Activated CD8-positive, alpha-beta T cell treated with anti-CD3 and anti-CD28 coated beads, Interleukin-2, amount 10 ng/mL, durations not matched to agents 7 days and 5 days (primary cell): ENCODE measurements at places on chromosomes 2 and 18. TPM values are rescaled to one million over a fixed set of nuclear protein-coding genes. Genes with fewer than 3 reads are reported as not detected.

DNA sequence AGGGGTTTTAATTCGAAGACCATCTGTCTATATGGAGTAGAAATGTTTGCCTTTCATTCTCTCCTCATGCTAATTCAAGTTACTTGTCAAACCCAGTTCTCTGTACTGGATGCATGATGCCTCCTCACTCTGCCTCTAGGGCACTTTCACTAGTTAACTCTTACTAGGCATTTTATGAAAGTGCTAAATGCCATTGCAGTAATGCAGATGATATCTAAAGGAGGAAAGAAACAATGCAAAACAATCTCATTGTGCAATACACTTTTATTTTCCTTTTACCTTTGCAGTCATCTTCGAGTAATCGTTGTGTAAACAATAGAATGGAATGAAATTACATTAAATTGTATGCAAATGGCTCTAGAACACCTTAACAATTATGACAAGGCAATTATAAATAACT lies 293.6 kb downstream of the STK39 start:
- no peak for DNase-seq

GRCh38 chr18:72704202-72704601 lies 160.1 kb upstream of the CBLN2 start:
- DNase-seq = no peak

- peak; percentile 55 for DNase-seq
Observed at GRCh38 chr2:101828257-101828656, 130.8 kb downstream of the MAP4K4 start.

Gene NTSR2
- not detected for total RNA-seq

Gene SIX2
- total RNA-seq = not detected

DNA sequence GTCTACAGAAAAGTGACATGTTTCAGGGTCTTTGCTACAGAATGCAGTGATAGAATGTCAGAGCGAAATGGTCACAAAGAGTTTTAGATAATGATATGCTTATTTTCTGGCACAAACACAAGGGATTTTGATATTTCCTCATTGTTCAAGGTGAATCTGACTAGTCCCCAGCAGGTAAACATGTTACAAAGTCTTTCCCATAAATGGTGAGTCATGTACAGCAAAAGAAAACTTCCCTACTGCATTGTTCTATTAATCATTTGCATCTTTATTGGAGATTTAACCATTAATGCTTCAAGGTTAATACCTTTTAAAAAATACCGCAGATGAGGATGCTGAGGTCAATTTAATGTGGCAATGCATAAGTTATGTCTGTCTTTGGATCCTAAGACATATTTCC lies 19.1 kb upstream of the TRIB2 start:
- no peak for DNase-seq

GRCh38 chr2:240513549-240514287 lies 44.1 kb downstream of the ANKMY1 start:
- DNase-seq = peak; percentile 88

Gene CCDC74A
- 10.0 TPM for total RNA-seq

DNA sequence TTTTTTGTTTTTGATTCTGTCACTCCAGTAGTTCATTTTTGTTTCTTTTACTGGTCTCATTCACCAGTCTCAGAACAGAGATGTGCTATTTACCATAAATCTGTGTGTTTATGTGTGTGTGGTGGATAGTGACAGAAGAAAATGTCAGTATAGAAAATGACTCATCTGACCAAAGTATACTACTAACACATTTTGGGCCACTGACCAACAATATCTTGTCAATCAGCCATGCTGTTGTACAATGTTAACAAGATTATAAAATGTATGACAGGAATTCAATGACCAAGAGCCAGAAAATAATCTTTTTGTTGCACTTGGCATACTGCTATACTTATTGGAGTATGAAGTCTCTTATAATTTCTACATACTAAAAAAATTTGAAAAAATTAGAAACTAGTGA lies 1081.4 kb upstream of the NRXN1 start:
- no peak for DNase-seq
